Mucosa of descending colon (tissue), 3 donors: ENCODE measurements at places on chromosomes 2 and 18. TPM values are rescaled to one million over a fixed set of nuclear protein-coding genes. Genes with fewer than 3 reads are reported as not detected.

DNA sequence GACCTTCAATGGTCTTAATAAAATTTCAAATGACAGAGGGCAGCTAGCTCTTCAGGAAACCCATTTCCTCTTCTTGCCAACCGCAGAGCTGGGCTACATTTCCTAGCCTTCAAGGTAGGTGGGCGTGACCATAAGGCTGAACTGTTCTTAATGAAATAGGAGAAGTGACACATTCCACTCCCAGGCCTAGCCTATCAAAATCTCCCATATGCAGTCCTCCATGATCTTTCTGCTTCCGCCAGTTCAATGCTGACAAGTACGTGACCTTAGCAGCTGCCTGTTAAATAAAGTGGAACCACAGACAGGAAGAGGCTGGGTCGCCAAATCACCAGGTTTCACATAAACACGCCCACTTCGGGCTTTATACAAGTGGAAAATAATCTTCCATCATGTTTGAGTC lies 13.2 kb downstream of the SERPINE2 start:
- DNase-seq: peak; percentile 34

DNA sequence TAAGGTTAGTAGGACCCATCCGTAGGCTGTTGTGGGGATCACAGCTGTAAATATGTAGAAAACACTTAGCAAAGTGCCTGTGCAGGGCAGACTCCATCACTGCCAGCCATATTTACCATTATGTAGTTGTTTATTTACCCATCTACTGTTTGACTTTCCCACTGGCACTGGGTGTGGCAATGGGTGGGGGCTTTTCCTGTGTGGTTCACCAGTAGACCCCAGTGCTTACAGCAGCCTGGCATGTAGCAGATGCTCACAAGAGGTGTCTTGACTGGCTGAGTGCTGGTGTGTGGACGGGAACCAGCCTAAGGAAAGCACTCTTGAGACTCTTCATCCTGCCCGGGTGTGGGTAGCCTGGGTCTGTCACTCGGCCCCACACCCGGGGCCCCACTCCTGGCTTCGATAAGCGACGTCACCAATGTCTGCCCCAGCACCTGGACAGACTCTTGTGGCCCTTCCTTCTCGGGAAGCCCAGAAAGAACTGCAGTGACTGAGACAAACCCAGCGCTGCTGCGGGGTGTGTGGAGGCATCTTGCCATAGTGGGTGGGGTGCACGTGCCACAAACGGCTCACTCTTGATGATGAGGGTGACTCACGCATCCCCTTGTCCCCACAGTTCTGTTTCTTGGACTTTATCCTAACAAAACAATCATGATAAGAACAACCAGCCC lies 78.3 kb downstream of the HDAC4 start:
- peak; percentile 69 for DNase-seq

The GPR148 gene
- not detected for total RNA-seq

DNA sequence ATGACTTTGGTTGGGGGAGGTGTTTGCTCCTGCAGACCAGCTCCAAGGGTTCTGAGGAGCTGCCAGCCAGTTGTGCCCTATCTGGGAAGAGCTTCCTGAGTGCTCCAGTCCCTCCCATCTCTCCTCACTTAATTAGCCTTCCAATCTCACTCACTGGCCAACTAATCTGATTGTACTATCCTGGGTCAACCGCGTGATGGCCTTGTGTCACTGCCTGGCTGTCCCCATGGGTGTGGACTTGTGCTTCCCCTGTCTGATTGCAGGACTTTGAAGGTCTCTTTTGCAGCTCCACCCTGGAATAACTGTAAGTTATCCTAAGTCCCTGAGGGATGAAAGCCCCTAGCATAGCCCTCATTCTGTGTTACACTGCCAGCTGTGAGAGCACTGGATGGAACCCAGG lies 65.0 kb downstream of the SLC4A5 start:
- no peak for DNase-seq

- no peak for DNase-seq
Measured at GRCh38 chr2:23791030-23791429, 135.9 kb downstream of the ATAD2B start.

DNA sequence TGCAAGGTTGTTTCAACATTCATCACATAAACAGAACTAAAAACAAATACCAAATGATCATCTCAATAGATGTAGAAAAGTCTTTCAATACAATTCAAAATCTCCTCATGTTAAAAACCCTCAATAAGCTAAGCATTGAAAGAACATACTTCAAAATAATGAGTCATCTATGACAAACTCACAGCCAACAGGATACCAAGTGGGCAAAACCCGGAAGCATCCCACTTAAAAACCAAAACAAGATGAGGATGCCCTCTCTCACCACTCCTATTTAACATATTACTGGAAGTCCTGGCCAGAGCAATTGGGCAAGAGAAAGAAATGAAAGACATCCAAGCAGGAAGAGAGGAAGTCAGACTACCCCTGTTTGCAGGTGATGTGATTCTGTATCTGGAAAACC lies 992.2 kb upstream of the PIK3C3 start:
- no peak for DNase-seq

The GALNT1 gene
- total RNA-seq: 82.7 TPM

- no peak for DNase-seq
Measured at GRCh38 chr2:6301426-6301825, 564.3 kb downstream of the CMPK2 start.

- DNase-seq: no peak
Measured at GRCh38 chr18:7924616-7925015, 357.5 kb downstream of the PTPRM start.

- no peak for DNase-seq
Measured at GRCh38 chr18:37529863-37530262, 35.7 kb downstream of the CELF4 start.

GRCh38 chr2:55894720-55895119 lies 28.9 kb downstream of the EFEMP1 start:
- DNase-seq: no peak

DNA sequence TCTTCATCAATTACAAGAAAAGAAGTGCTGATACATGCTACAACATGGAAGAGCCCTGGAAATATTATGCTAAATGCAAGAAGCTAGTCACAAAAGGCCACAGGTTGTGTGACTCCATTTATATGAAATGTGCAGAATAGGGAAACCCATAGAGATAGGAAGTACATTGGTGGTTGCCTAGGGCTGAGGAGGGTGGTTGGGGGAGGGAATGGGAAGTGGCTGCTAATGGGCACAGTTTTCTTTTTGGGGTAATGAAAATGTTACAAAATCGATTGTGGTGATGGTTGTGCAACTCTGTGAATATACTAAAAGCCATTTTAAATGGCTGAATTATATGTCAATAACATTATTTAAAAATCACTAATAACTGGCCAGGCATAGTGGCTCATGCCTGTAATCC lies 24.3 kb upstream of the RESP18 start:
- DNase-seq: no peak

DNA sequence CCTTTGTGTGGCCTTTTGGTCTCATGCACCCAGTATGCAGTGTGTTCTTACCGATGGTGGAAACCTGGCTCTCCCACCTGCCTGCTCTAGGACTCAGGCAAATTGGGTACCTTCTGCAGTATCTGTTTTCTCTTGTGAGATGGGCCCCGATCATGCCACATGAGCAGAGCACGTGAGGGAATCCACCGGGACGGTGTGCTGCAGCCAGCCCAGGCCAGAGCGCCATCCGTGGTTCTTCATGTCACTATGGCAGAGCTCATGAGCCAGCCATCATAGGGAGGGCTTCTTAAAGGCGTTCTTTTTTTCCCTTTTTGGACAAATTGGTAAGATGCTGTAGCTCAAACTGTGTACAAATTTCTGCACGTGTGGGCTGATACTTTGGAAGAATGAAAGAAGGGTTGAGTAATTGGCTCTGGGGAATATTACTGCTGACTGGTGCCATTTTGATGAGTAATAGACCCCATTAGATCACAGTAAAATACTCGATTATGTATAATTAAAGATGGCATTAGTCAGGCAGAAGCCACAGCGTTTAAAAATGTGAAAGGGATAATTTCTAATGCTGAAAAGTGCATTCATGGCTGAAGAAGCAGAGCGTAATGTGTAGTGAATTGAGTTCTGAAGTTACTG lies 19.2 kb downstream of the SH3RF3 start:
- DNase-seq: no peak

DNA sequence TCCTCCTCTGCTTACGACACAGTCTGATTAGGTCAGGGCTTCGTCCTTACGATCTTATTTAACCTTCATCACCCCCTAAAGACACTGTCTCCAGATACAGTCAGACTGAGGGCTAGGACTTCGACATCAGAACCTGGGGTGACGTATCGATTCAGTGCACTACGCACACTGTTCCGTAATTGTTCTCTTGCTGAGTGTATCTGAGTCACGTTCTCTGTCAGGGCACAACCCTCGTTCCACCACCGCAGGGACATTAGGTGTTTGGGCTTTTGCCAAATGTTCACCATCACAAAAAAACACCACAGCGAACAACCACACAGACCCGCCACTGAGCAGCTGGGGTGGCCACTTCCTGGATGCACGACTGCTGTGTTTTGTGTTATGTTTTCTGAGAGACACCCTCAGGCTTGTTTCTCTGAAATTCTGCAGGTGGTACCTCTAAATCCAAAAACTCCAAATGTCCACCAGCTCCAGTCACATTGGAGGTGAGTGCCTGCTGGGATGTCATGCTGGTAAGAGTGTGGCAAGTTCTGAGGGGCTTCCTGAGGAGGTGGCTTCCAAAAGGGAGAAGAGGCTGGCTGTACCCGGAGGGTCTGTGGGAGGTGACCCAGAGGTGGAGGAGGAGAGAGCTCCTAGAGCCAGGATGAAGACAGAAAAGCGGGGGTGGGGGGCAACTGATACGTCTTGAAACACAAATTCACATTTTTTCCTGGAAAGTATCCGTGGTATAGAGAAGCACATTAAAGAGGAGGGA lies 66.6 kb downstream of the ADNP2 start:
- DNase-seq: no peak

The SGPP2 gene
- 31.3 TPM for total RNA-seq

GRCh38 chr2:190965580-190966222 lies 48.3 kb downstream of the STAT1 start:
- DNase-seq: no peak

The IL36A gene
- not detected for total RNA-seq

The DOK6 gene
- total RNA-seq: 0.12 TPM

DNA sequence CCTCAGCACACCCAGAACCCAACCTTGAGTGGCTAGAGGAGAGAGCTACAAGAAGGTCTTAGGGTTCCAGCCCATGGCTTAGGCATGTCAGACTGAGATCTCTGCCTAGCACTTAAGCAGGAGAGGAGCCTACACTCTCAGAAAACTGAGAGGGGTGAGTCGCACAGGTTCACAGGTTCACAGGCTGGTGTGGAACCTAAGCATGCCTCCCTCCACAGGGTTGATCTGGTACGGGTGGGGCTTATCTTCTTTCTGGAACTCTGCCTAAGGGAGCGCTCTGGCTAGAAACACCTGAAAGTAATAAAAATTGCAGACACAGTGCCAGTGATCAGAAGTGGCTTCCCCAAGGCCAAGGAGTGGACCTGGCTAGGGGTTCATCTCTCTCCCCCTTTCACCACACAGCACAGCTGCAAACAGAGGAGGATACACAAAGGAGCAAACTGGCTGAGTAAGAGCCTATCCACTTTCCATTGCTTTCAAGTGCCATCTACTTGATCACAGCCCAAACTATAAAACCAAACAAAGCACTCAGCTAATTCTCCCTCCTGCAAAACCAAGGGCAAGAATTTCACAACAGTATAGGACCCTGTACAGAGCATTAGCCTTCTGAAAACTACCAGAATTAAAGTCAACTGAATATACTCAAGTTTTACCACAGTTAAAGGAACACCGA lies 481.9 kb upstream of the SETBP1 start:
- peak; percentile 9 for DNase-seq

DNA sequence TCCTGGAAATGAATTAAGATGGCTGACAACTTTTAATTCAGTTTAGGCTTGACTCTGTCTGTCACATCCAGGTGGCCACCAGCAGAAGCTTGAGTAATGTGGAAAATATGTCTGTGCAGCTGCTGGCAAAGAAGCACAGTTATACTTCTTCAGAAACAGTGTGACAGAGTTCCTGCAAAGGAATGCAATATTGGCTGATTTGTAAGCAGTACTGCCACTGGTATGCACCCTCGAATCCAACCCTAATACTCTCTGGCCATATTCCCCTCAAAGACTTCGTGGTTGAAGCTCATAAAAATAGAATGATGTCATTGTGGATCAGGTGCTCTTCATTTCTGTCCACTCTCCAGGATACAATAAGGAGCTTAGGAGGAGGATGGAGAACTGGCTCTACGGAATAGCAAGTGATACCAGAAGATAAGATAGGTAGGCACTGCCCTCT lies 86.2 kb downstream of the METTL8 start:
- DNase-seq: no peak

The SCYGR6 gene
- total RNA-seq: not detected

- DNase-seq: no peak
Measured at GRCh38 chr2:120029672-120030640, 17.1 kb downstream of the EPB41L5 start.

DNA sequence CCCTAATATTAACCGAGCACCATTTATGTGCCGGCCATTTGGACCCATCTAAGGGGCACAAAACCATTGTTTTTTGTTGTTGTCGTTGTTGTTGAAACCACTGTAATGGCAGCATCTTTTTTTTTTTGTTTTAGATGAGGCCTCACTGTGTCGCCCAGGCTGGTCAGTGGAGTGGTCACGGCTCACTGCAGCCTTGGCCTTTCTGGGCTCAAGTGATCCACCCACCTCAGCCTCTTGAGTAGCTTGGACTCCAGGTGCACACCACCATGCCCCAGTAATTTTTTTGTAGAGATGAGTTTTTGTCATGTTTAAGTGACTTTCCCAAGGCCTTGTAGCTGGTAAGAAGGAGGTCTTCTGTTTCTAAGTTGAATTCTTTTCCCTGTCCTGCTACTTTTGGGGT lies 33.0 kb downstream of the ASAP2 start:
- DNase-seq: no peak

The HAUS1 gene
- 8.2 TPM for total RNA-seq

DNA sequence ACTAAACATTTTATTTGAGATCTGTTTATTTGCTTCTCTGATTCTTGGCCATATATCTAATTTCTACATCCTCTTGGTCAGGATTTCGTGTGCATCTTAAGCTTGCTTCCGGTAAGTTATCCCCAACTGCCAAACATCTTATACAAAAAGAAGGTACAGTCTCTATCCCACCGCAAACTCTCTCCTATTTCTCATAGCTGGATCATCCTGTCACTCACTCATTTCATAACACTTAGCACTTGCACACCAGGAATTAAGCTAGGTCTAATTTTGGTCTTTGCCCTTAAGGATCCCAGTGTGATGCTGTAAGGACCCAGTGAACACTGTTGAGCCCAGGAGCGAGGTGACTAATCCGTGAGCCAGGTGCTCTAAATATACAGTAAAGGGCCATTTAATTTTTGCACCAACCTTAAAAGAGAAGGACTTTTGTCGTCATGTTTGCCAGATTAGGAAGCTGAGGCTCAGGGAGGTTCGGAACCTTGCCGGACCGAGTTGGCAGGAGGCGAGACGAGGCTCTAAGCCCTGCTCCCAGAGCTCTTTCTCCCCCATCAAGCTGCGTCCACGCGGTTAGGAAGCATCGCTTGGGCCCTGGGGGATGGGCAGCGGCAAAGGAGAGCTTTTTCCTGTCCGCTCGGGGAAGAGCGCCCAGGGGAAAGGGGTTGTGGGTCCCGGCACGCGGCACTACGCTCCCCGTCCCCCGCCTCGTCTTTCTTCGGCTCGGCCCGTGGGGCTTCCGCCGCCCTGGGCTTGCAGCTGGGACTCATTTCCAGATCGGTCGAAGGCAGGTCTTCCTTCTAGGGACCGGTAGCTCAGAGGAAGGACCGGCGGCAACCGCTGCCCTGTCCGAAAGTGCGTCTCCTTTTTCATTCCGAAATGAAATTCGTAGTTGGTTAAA lies 4.1 kb upstream of the ITPRIPL1 start:
- DNase-seq: peak; percentile 63
